Frontal cortex (tissue), 4 donors: ENCODE measurements at places on chromosomes 11 and 22.

DNA sequence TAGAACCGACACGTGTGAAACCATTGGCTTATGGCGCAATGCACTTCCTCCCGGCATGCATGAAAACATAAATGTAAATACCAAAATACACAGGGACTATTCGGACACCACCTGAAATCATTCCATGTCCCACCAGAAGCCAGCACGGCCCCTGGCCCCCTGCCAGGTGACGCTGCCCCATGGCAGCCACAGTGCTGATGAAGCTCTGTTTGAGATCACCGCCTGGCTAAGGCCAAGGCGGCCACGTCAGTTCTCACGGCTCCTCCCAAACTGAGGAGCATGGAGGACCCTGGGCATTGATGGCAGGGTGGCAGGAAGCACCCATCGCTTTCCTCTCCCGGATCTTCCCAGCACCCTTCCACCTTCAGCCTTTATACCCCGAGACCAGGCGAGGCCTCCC, 89.5 kb downstream of the CDKN1C start:
- no peak for DNase-seq

DNA sequence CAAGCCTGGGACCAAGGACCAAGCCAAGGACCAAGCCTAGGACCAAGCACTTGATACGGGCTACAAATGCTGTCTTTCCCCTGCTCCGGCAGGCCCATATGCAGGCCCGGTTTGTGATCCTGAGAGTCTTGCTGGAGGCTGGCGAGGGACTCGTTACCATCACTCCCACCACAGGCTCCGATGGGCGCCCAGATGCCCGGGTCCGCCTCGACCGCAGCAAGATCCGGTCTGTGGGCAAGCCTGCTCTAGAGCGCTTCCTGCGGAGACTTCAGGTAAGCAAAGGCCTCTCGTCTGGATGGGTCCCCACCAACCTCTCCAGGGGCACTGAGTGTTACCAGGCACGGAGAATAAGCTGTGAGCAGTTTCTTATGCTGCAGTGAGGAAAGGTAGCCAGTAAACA, 13.2 kb upstream of the BBS1 start:
- no peak for DNase-seq

- DNase-seq, result peak; percentile 46
These were observed 5.4 kb downstream of the FADS2 start for GRCh38 chr11:61833471-61833870.

GRCh38 chr11:72088076-72088808, 7.6 kb downstream of the LRRC51 start:
- DNase-seq, result no peak

DNA sequence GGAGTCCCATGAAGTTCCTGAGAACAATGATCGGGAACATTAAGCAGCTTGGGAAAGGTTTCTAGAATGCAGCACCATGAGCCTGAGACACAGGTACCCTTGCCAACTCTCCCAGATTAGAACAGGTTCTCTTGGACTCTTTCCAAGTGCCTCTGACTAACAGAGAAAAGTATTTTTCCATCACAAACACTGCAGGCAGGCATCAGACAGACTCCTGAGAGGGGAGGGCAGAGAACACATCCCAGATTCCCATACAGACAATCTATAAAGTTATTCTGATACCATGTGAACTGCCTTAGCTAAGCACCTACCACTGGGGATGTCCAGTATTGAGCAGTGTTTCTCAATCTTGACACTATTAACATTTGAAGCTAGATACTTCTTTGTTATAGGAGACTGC, 27.3 kb downstream of the SERGEF start:
- no peak for DNase-seq

DNA sequence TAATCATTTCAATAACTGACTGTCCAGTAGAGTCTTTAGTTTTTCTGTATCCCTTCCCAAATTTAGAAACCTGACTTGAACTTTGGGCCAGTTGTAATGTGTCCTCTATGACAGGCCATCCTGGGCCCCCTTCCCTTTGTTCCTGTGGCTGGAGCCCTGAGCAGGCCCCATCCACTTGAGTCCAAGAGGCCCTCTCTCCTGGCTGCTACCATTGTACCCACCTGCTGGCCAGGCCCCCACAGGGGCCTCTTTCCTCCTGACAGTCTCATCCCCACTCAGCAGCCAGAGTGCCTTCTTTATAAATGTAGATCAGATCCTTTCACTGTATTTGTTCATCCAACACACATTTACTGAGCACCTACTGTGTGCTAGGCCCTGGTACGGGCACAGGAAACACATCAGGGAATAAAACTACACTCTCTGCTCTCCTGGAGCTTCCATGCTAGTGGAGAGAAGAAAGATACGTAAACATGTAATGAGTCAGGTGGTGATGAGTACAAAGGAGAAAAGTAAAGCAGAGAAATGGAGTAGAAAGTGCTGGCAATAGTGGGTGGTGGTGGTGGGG, 2.7 kb upstream of the LRP5 start:
- DNase-seq, result no peak

GRCh38 chr11:68414496-68415221, 45.9 kb upstream of the PPP6R3 start:
- DNase-seq, result no peak

GRCh38 chr11:72869831-72870230, 55.6 kb downstream of the ATG16L2 start:
- no peak for DNase-seq

- no peak for DNase-seq
These were observed 618 bp downstream of the MTA2 start for GRCh38 chr11:62601122-62601371.

GRCh38 chr11:73852049-73852448, 24.6 kb downstream of the COA4 start:
- no peak for DNase-seq

GRCh38 chr11:119782739-119783072, 53.7 kb upstream of the NECTIN1 start:
- no peak for DNase-seq

DNA sequence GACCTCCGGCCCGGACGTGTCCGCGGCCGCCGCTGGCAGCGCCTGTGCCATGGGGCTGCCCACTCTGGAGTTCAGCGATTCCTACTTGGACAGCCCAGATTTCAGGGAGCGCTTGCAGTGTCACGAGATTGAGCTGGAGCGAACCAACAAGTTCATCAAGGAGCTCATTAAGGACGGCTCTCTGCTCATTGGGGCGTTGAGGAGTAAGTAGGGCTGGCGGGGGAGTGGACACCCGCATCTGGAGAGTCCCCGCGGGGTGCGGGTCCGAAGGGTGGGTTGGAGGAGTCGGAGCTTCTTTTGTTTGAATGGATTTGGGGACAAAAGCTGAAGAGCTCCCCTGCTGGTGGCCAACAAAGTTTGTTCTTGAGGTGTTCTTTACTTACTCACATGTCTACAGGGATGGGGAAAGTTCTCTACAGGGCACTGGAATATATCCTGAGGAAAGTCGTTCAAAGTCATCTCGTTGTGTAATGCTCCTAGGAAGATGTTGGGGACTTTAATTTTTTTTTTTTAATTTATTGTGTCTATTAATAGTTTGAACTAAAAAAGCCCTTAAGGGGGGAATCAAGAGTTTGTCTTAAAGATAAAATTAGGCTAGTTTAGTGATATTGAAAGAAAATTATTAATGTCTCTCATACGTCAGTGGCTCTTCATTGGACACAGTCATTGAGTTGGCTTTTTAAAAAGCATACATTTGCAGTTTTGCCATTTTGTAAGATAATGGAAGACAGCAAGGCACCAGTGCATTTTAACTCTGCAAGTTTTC, 725 bp downstream of the ARHGAP42 start:
- peak; percentile 58 for DNase-seq

DNA sequence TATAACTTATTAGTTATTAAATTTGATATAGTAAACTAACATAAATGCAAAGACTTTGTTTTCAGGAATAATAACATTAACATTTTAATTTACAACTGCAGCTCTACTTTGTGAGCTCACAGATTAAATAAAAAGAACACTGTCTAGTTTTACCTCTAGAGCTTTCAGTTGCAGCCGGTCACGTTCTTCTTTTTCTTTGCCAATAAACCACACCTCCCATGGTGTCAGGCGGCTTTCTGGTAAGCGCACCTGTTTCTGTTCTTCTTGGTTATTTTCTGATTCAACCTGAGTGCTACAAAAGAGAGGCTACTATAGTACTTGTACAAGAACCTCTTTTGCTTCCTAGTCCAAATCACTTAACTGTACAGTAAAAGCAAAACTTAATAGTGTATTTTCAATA, 5.8 kb downstream of the CCDC34 start:
- DNase-seq, result no peak
